Suppressor macrophage treated with lipopolysaccharide for 1 hour (primary cell): ENCODE measurements at places on chromosomes 6 and 20.

GRCh38 chr6:77231438-77232305, 231.6 kb downstream of the HTR1B start:
- DNase-seq = no peak

DNA sequence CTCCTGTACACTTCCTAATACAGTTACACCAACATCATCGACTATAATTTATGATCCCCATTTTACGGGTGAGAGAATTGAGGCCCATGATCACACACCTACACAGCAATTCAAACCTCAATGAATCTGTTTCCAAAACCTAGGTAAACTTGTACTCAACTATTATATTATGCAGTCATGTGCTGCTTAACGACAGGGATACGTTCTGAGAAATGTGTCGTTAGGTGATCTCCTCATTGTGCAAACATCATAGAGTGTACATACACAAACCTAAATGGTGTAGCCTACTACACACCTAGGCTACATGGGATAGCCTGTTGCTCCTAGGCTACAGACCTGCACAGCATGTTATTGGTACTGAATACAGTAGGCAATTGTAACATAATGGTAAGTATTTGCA, 385.6 kb downstream of the ARHGAP18 start:
- DNase-seq = no peak

DNA sequence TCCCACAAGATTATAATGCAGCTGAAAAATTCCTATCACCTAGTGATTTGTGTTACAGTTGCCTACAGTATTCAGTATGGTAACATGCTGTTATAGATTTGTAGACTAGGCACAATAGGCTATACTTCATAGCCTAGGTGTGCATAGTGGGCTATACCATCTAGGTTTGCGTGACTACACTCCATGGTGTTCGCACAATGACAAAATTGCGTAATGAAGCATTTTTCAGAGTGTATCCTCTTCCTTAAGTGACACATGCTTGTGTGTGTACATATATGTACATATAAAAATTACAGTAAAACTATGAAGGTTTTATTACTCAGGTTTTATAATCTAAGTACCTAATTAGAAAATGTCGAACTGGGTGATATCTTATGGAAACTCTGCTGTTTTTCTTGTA, 133.0 kb downstream of the FARS2 start:
- DNase-seq = peak; percentile 10

DNA sequence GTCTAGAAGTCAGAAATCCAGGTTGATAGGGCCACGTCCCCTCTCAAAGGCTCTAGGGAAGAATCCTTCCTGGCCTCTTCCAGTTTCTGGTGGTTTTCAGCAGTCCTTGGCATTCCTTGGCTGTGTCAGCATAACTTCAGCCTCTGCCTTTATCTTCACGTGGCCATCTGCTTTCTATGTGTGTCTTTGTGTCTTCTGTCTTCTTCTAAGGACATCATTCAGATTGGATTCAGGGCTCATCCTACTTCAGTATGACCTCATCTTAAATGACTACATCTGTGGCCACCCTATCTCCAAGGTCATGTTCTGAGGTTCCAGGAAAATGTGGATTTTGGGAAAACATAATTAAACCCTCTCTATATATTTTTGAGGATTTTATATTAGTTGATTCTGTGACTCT, 23.0 kb downstream of the C6orf89 start:
- no peak for DNase-seq

DNA sequence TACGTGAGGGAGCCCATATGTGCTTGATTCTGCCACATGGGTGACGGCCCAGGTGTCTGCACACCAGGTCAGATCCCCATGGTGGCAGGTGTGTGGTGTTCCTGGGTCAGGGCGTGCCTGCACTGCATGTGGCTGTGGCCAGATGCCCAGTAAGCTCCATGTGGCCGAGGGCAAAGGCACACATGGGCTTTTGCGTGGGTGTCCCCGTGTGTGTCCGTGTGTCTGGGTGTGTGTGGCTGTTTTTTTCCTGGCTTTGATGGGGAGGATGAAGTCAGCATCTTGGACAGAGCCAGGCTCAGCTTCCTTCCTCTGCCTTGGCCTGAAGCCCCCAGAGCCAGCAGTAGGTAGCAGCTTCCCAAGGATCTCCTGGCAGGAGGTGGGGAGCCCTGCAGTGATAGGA, 1.5 kb upstream of the TNXB start:
- DNase-seq = no peak

DNA sequence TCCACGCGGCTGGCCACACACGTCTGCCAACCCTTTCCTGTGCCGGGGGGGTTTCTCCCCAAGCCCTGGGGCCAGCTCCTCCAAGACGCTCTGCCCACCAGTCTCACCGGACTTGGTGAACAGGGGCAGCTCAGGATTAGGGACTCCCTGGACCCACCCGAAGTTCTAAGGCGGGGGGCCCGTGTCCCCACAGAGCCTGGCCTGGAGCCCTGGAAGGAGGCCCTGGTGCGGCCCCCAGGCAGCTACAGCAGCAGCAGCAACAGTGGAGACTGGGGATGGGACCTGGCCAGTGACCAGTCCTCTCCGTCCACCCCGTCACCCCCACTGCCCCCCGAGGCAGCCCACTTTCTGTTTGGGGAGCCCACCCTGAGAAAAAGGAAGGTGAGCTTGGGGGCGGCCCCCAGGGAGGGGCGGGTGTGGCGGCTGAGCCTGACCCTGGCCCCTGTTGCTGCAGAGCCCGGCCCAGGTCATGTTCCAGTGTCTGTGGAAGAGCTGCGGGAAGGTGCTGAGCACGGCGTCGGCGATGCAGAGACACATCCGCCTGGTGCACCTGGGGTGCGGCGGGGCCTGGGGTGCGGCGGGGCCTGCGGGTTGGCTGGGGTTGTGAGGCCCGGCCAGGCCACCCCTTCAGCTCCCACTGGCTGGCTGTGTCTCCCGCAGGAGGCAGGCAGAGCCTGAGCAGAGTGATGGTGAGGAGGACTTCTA, 2.3 kb downstream of the SLC2A4RG start:
- no peak for DNase-seq

GRCh38 chr6:123316733-123317323, 319.9 kb downstream of the TRDN start:
- DNase-seq = peak; percentile 55

DNA sequence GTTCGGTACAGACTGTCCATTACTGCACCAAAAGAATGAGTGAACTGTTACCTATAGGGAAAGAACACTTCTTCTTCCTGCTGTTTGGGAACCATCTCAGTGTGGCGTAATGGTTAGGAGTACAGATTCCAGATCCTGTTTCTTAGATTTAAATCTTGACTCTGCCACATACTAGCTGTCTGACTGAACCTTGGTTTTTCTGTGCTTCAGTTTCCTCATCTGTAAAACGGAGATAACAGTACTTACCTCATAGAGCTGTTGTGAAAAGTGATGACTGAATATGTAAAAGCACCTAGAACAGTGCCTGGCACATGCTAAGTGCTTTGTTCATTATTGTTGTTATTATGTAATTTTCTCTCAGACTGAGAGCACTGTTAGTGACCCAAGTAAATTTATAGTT, 39.8 kb downstream of the STX11 start:
- peak; percentile 47 for DNase-seq

DNA sequence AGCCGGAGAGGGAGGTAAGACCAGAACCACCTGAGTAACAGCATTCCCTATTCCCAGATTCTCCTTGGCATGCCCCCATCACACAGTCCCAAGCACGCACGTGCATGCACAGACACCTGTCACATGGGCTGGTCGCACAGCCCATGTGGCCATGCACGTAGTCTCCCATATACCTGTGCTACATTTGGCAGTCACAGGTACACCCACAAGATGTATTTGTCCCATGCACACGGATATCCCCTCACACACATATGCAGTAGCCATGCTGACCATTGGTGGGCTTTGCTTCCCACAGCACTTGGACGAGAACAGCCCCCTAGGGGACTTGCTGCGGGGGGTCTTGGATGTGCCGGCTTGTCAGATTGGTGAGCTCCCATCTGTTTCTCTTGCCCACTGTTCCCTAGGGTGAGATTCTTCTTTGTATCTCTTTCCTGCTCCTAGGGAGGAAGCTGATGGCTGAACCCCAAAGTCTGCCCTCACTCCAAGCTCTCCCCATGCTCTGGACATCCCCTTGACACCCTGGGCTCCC, 31.9 kb downstream of the PLCG1 start:
- DNase-seq = no peak

DNA sequence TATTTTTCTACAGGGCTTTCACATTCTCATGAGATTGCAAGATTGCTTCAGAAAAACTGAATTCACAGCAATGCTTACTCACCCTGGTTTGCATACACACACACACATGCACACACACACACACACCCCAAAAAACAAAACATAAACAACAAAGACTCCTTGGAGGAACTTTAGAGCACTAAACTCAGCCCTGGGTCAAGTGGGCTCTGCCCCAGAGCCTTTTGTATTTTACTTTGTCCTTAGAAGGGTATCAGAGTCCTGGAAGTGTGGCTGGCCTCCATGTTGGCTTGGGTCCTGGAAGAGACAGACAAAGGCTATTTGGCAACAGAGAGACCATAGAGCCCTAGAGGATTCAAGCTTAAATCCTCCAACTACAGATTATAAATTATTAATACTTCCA, 8.0 kb upstream of the CST9 start:
- no peak for DNase-seq

DNA sequence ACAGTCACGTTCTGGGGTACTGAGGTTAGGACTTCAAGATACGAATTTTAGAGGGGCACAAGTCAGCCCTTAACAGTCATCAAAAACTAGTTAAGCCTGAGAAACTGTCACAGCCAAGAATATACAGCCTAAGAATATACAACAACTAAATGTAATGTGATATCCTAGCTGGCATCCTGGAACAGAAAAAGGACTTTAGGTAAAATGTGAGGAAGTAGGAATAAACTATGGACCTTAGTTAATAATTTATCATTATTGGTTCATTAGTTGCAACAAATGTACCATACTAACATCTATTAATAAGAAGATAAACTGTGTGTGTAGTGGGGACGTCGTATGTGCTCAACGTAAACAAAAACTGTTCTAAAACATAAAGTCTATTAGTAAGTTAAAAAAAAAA, 1.1 kb downstream of the PNISR start:
- DNase-seq = no peak

DNA sequence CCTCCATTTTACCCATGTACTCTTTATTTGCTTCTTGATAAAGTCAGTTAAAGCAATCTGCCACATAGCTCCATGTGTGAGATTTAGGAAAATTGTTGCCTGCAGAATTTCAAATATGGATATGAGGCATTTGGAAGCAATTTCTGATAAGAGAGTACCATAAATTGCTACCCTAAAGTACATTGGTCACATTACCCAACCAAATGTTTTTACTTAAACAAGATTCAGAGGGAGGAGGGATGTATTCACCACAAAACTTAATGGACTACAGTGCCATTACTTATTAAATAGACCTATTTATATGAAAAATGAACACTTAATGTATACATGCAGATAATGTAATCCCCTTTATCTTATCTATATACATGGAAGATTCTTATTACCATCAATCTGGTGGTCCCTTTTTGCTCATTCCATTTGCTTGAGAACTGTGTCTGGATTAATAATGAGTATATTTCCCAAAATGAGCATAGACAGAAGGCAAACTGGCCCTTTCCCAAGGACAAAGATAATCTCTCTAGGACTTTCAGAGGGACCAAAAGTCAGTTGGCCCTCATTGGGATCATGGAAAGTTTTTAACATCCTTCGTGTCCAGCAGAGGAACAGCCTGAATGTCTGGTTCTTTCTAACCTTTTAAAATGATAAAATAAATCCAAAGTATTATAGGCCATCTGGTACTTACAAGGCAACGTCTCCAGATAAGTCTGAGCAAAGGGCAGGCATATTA, 526.4 kb downstream of the CBLN4 start:
- DNase-seq = no peak

GRCh38 chr20:50731930-50732690, 730 bp downstream of the PARD6B start:
- DNase-seq = no peak

DNA sequence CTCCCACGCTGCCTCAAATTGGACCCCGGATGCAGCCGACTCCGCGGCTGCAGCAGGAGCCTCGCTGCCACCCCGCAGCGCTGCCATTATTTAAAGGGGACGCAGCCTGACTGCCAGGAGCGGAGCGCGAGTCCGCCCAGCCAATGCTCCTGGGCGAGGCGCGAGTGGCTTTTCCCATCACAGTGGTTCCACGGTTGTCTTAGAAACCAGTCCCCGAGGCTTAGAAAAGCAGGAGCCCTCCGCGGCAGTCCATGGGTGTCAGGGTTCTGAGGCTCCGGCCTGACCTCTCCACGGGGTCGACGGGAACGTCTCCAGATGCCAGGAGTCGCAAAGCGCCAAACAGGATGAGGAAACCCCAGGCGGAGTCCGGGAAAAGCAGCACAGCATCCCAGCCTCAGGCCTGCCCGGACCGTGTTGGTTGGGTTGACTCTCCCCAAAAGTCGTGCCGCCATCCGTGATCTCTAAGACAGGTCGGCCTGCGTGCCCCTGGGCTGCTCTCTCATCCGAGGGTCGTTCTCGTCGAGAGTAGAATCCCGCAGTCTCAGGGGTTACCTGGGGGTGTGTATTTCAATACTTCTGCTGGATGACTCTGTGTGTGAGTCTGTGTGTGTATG, 975.8 kb upstream of the DEFB115 start:
- DNase-seq = no peak

- DNase-seq = peak; percentile 55
These were observed 248.0 kb downstream of the CDH26 start for GRCh38 chr20:60206259-60206658.

GRCh38 chr6:163455552-163455951, 41.0 kb downstream of the QKI start:
- peak; percentile 26 for DNase-seq

DNA sequence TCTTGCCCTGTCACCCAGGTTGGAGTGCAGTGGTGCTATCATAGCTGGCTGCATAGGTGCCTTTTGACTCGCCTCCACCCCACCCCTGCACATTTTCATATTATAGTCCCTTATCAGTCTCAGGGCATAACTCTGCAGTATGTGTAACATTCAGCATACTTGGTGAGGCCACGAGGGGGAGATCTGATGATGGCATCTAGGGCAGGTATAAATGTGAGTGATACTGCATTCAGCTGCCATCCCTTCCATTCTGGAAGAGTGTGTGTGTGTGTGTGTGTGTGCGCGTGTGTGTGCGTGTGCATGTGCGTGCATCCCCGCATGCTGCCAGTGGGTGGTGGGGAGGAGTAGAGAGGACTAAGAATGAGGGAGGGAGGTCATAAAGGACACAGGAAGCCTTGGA, 81.4 kb downstream of the JARID2 start:
- no peak for DNase-seq

- no peak for DNase-seq
These were observed 47.4 kb upstream of the FAM83D start for GRCh38 chr20:38878866-38879265.

GRCh38 chr6:89834884-89835792, 5.5 kb downstream of the CASP8AP2 start:
- no peak for DNase-seq

DNA sequence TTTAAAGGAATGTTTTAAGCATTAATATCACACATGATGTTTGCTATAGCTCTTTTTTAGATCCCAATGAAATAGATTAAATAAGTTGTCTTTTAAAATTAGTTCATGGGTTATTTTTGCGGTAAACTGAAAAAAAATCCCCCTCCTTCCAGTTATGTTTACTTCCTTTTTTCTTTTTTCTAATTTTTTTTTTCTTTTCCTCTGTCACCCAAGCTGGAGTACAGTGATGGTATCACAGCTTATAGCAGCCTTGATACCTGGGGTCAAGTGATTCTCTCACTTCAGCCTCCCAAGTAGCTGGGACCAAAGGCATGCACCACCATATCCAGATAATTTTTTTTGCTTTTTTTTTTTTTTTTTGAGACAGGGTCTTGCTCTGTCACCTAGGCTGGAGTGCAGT, 17.8 kb upstream of the SCAF8 start:
- peak; percentile 58 for DNase-seq

- DNase-seq = no peak
These were observed 257.5 kb downstream of the ADGB start for GRCh38 chr6:146856296-146856695.
